ENCODE measurements at places on chromosomes 6 and 20.

DNA sequence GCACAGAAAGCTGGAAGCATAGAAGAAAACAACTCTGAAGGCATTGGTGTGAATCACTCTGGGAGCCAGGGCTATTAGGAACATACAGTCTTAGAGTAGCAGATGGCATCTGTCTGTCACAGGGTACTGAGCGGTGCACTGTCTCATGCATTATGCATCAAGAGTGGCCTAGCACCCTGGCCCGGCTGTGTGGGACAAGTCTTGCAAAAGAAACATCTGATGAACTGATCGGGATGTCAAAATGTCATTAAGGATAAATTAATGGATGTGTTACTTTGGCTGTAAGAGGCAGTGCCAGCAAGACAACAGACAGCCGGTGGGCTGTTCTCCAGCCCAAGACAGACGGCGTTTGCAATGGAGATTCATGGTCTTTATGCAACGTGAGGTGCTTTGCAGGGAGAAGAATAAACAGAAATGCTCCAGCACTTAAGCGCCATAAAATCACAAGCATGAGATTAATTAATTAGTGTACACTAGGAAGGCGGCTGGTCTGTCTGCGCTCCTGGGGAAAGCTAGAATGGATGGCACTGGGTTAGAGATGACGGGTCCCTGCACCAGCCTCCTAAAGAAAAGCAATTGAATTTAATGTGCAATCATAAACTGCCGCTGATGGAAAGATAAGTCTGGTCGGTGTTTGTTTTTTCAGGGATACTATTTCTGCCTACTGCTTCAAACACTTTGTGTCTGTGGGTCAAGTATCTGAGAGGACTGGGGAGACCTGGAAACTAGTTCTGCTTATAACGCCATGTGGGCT, 600.6 kb upstream of the CHD6 start:
- no peak for DNase-seq

DNA sequence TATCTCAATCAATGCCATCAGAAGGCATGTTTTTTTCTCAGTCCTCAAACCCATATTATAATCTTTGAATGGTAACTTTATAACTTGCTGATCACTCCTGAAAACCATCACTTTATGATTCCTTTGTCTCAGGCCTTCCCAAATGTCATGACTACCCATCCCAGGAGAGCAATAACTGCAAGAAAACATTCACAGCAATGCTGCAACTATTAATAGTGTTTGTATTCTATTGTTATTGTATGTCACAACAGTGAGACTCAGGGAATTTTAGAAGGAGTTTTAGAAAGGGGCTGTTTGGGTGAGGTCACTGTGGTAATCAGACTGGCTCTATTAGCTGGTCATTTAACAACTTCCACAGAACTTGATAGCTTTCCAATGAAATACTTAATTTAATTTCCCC, 301.4 kb upstream of the TBX18 start:
- DNase-seq: no peak

GRCh38 chr6:13120483-13121482, 207.6 kb downstream of the TBC1D7 start:
- no peak for DNase-seq

- peak; percentile 67 for DNase-seq
These were observed 205.7 kb downstream of the DOK5 start for GRCh38 chr20:54680872-54681619.

DNA sequence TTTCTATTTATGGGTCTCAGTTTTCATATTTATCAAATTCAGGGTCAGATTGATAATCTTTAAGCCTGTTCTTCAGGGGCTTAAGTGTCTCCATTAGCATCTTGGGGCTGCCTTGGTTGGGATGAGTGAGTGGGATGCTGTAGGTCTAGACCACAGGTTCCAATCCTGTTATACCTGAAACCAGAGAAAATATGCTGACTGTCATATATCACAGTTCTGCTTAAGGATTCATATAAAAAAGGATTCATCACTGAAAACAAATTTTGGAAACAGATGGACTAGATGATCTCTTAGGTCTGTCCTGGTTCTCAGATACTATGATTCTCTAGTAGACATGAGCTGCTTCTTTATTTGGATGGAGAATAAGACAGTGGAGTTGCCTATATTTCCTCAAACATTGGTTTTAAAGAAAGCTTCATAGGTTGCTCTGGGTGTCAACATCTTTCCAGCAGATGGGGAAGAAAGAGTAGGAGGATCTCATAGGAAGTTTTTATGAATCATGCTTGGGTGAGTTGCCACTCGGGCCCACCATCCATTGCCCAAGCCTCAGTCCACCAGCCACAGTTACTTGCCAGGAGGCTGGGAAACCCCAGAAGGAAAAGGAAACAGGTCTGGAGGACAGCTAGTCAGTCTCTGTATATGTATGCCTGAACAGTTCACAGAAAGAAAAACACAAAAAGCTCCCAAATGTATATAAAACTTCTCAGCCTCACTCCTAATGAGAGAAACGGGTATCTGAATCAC, 42.9 kb upstream of the MAP7 start:
- no peak for DNase-seq

GRCh38 chr6:56387621-56388414, 140.4 kb upstream of the COL21A1 start:
- no peak for DNase-seq

DNA sequence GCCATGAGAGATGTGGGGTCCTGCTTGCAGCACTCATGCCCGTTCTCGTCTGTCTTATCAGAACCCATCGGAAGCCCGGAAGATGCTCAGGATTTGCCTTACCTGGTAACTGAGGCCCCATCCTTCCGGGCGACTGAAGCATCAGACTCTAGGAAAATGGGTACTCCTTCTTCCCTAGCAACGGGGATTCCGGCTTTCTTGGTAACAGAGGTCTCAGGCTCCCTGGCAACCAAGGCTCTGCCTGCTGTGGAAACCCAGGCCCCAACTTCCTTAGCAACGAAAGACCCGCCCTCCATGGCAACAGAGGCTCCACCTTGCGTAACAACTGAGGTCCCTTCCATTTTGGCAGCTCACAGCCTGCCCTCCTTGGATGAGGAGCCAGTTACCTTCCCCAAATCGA, 8.3 kb downstream of the PI16 start:
- peak; percentile 63 for DNase-seq

- DNase-seq: no peak
These were observed 163.1 kb downstream of the LY86 start for GRCh38 chr6:6751619-6752023.

DNA sequence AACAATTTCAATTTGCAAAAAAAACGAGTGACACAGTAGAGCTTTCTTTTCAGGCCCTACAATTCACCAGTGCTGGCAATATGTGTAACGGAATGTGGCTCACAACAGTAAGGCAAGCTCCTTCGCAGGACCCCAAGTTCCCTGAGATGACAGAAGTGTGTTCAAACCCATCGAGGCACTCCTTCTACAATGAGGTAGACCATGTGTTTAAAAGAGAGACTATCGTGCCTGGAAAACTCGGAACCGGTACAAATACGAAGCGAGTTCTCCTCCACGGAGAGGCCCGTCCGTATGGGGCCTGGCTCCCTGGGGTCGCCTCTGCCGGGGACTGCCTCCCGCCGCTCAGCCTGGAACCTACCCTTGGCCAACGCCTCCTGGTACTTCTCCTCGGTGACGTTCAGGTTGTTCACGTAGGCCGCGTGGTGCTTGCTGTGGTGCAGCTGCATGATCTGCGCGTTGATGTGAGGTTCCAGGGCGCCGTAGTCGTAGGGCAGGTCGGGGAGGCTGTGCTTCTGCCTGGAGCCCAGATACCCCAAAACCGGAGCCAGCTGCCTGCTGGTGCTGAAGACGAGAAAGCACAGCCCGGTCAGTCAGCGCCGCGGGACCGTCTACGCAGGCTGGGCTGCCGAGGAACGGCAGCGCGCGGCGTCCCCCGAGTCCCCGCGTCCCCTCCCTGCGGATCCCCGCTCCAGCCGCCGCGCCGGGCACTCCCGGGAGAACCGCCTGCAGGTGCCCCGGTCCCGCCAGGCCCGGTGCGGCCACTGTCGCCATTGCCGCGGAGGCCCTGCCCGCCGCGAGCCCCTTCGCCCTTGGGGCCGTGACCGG, 526 bp downstream of the SOD2 start:
- DNase-seq: peak; percentile 25

DNA sequence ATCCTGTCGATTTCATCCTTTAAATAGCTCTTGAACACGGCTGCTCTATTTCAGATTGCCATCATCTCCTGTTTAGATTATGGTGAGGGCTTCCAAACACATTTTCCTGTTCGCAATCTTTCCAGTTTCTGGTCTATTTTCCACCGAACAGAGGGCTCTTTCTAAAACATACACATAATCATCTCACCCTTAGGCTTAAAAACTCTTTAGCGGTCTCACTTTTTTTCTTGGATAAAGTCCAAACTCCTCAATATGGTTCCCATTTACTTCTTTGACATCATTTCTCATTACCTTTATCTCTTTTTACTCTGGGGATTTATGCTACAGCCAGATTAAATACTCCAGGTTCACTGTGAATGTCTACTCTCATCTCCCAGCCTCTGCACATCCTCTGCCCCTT, 103.4 kb upstream of the STMND1 start:
- DNase-seq: no peak

DNA sequence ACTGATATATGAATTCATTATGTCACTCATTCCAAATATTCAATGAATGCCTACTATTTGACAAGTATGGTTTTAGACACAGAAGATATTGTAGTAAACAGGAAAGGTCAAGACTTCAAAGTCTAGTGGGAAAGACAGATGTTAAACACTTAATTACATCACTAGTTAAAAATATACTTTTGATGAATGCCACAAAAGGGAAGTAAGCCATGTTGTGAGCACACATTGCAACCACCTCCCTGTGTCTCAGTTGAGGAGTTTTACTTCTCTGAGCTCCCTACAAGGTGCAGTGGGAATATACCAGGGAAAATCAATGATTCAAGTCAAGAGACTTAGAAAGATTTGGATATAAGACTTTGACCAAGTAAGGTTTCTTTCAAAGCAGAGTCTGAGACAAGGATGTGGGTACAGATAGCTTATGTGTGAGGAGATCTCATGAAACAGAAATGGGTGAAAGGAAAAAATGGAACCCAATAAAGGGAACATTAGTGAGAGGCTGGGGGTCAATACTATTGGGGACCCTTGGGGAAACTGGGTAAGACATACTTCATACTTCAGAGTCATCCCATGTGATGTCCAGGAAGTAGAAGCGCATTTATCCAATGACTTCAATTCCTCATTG, 503.7 kb downstream of the KIF16B start:
- DNase-seq: no peak

DNA sequence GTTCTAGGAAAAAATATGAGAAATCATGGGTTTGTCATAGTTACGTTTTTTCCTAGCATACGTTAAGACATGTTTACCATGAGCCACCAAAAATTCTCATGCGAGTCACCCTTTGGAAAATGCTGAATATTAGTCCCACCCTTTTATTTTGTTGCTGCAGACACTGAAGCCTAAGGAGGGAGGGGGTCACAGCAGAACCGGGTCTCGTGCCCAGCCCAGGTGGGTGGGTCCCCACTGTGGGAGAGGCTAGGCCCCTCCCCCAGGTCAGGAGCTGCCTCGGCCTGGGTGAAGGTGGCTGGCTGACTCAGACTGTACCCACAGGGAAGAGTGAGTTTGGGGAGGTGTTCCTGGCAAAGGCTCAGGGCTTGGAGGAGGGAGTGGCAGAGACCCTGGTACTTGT, 26.2 kb upstream of the SRF start:
- DNase-seq: no peak

DNA sequence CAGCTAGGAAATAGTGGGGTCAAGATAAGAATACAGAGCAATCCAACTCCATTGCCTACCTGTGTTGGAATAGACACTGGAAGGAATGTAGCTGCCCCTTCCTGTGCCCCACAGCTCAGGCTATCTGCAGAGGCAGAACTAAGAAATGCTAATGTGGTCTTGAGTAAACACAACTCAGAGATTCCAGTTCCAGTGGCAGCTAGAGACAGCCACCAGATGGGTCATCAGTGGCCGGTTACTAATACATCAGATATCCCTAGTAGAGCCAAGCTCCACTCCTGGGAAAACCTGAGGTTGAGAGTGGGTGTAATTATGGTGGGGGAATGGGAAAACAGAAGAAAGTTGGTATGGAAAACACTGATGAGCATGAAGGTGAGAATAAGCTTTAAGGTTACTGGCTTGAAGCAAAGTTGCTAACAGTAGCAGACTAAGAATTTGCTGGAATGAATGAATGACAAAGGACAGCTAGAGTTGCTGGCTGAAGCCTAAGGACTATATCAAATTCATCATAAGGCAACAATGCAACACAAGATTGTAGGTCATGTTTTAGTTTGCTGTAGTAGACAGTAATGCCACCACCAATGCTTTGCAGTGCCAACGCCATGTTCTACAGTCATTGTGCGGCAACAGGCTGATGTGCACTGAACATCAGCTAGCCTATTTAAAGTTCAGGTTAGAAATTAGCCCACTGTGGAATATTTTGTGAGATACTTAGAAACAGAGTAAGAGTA, 28.3 kb upstream of the FAM83C start:
- no peak for DNase-seq

DNA sequence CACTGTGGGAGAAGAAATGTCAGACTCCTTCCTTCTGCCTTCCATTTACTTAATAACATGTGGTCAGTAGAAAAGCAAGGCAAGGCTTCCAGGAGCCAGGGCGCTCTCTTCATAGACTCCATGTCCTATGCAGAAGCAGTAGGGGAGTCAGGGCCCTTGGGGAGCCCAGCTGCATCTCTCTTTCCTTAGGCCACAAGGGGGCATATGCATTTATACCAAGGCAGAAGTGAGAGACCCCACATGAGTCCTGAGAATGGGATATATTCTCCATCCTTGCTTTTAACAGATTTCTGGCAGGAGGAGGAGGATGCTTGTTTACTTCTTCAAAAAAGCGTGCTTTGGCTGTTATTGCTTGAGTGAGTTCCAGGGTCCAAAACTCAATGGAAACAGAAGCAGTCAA, 198.5 kb downstream of the HIVEP2 start:
- no peak for DNase-seq

- DNase-seq: no peak
These were observed 58.0 kb downstream of the TBXT start for GRCh38 chr6:166109608-166110007.

GRCh38 chr6:9087470-9087869, 652.1 kb upstream of the SLC35B3 start:
- no peak for DNase-seq

DNA sequence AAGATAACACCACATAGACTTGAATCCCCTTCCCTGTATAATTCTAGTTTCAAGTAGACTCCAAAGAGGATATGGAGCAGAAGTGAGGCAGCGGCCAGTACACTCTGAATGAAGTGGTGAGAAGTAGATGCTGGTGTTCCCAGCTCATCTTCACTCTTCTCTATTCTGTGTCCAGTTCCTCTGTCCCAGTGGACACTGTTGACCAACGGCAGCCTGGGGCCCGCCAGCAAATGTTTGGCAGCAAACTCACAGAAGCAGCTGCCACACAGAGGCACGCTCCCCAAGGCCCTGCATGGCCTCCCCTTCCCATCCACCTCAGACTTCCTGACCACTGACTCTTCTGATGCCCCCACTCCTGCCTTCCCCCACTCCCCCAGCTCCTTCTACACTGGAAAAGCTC, 358.9 kb upstream of the ID4 start:
- no peak for DNase-seq
